ENCODE measurements at places on chromosomes 4 and X.
A peak's percentile ranks its signal among the peaks of the same experiment; 100 is the strongest.

- no peak overlapping the region for H3K27ac ChIP-seq
- no peaks in the 10 kb centered on the region for H3K36me3 ChIP-seq
- no peak for DNase-seq
- H3K27me3 ChIP-seq = no peaks in the 10 kb centered on the region
Measured at GRCh38 chrX:56791456-56791855, 62.4 kb downstream of the NBDY start.

DNA sequence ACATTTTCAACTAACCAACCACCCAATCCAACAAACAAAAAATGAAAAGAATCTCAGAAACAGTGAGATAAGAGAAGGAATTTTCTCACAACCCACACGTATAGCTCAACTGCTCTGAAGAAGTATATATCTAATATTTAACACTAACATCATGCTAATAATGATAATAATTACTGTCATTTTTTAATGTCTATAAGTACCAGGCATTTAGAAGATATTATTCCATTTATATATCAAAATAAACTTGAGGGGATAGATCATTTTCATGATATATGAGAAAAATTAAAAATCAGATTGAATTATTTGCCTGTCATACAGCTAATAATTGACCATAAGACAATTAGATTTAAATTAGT is 4.2 kb upstream of the AFP start:
- H3K4me1 ChIP-seq = no peaks in the 10 kb centered on the region
- no peak overlapping the region for H3K4me3 ChIP-seq

GRCh38 chrX:1496076-1496475 is 40.9 kb downstream of the P2RY8 start:
- no peaks in the 10 kb centered on the region for H3K27me3 ChIP-seq
- peaks cover 5% of the 10 kb centered on the region for H3K36me3 ChIP-seq
- H3K4me3 ChIP-seq = no peak overlapping the region
- H3K27ac ChIP-seq = no peak overlapping the region

GRCh38 chr4:39976945-39977488 is 694 bp downstream of the PDS5A start:
- H3K4me3 ChIP-seq = peak overlapping the region; percentile 78
- DNase-seq = peak; percentile 69
- H3K27ac ChIP-seq = peak overlapping the region; percentile 83
- H3K36me3 ChIP-seq = peaks cover 12% of the 10 kb centered on the region
- peaks cover 29% of the 10 kb centered on the region for H3K4me1 ChIP-seq

DNA sequence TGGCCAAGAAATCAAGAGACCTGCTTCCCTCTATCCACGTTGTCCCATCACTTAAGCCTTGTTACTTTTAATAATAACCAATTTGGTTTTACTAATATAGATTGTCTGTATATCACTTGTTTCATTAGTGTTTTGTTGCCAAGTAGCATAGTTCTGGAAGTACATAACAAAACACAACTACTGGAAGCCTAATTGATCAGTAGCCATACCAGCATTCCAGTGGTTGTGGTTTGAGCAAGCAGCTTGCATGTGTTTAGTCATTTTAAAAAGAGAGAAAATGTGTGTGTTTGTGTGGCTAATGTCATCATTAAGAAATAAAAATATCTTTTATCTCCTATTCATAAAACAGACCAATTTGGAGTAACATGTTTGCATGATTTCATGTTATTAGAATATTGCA is 70.8 kb downstream of the PTPN13 start:
- no peak for DNase-seq
- no peak overlapping the region for H3K4me3 ChIP-seq

GRCh38 chrX:86910602-86911311 is 606.8 kb upstream of the KLHL4 start:
- H3K27me3 ChIP-seq = no peaks in the 10 kb centered on the region
- H3K4me1 ChIP-seq = no peaks in the 10 kb centered on the region
- no peaks in the 10 kb centered on the region for H3K36me3 ChIP-seq
- H3K4me3 ChIP-seq = no peak overlapping the region
- no peak overlapping the region for H3K27ac ChIP-seq
- DNase-seq = no peak

- H3K27me3 ChIP-seq = no peaks in the 10 kb centered on the region
- H3K4me1 ChIP-seq = no peaks in the 10 kb centered on the region
- no peak for DNase-seq
- no peak overlapping the region for H3K27ac ChIP-seq
Measured at GRCh38 chr4:53497487-53498244, 93.6 kb downstream of the LNX1 start.

DNA sequence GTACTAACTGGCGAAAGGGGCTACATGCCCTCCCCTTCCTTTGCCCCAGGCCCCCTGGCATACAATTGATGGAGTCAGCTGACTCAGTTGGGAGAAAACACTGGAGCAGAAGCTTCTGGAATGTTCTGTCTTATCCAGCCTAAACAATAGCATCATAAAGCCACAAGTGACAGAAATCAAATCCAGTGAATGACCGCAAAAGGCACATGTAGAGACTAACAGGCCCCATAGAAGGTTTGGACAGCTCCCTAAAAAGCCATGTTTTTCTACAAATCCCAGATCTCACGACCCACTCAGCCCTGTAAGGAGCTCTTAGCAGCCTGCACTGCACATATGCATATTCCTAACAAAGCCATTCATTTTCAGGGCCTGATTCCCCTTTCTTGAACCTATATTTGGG is 25.1 kb downstream of the SCARB2 start:
- H3K27ac ChIP-seq = no peak overlapping the region
- peaks cover 13% of the 10 kb centered on the region for H3K36me3 ChIP-seq
- H3K4me3 ChIP-seq = no peak overlapping the region
- H3K27me3 ChIP-seq = no peaks in the 10 kb centered on the region

GRCh38 chr4:181018913-181019312 is 1224.3 kb upstream of the TENM3 start:
- no peak overlapping the region for H3K27ac ChIP-seq
- H3K4me3 ChIP-seq = no peak overlapping the region
- no peaks in the 10 kb centered on the region for H3K36me3 ChIP-seq
- H3K27me3 ChIP-seq = no peaks in the 10 kb centered on the region
- no peak for DNase-seq
- no peaks in the 10 kb centered on the region for H3K4me1 ChIP-seq

GRCh38 chr4:6794189-6794588 is 11.7 kb downstream of the KIAA0232 start:
- H3K36me3 ChIP-seq = no peaks in the 10 kb centered on the region
- no peaks in the 10 kb centered on the region for H3K27me3 ChIP-seq
- H3K27ac ChIP-seq = no peak overlapping the region
- H3K4me1 ChIP-seq = peaks cover 15% of the 10 kb centered on the region
- DNase-seq = no peak

- H3K4me1 ChIP-seq = no peaks in the 10 kb centered on the region
- H3K27me3 ChIP-seq = no peaks in the 10 kb centered on the region
- no peak overlapping the region for H3K27ac ChIP-seq
- H3K4me3 ChIP-seq = no peak overlapping the region
- H3K36me3 ChIP-seq = no peaks in the 10 kb centered on the region
Measured at GRCh38 chr4:155566354-155566753, 100.3 kb upstream of the GUCY1A1 start.

DNA sequence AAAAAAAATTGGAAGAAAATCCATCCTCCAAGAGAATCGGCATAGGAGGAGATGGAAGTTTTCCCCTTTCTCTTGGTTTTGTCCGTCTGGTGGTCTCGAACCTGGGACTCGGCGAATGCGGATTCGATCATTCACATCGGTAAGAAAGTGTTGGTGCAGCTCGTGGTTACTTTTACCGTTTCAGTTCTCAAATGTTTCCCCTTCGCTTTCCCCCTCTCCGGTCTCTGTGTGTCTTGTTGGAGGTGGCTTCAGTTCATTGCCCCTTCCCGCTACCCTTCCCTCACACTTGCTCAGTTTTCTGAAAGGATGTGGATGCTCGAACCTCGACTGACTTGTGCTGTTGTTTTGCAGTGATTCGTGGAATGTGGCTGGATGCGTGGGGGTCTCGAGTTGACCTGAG is 840 bp downstream of the GRID2 start:
- H3K27ac ChIP-seq = no peak overlapping the region
- no peaks in the 10 kb centered on the region for H3K36me3 ChIP-seq
- no peaks in the 10 kb centered on the region for H3K4me1 ChIP-seq
- H3K27me3 ChIP-seq = no peaks in the 10 kb centered on the region

DNA sequence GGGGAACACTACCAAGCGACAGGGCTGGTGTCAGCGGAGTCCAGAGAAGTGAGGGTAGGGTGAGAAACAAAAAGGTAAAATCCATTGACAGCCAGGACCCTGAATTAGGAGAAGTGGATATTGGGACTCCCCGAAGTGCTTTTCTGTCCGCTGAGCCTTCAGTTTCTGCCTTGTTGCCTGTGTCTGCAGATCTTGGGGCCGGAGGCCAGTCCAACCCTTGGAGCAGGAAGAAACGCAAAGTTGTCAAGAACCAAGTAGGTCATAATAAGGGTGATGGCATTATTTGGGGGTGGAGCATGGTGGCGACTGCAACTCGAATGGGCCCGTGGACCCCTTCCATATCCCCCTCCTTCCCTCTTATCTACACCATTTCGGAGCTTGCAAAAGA is 1.0 kb downstream of the ARMCX1 start:
- H3K4me1 ChIP-seq = no peaks in the 10 kb centered on the region
- no peak overlapping the region for H3K27ac ChIP-seq
- H3K4me3 ChIP-seq = no peak overlapping the region
- no peaks in the 10 kb centered on the region for H3K27me3 ChIP-seq
- H3K36me3 ChIP-seq = no peaks in the 10 kb centered on the region

DNA sequence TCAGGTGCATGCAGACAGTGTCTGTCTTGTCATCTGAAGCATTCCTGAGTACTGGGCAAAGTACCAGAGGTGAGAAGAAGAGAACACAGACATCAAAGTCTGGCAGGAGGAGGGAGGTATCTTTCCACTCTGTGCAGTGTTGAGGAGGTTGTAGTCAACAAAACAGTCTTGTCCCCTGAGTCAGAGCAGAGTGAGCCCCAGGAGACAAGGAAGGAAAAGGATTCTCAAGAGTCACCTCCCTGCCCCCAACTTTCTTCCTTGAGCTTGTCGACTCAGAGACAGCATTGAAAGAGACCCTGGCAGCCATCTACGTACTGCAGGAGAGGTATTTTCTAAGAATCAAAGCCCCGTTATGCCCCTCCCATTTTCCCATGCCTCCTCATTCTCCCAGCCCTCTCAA is 4.4 kb upstream of the SRPX start:
- H3K27me3 ChIP-seq = no peaks in the 10 kb centered on the region
- no peak overlapping the region for H3K27ac ChIP-seq
- H3K4me3 ChIP-seq = no peak overlapping the region
- no peak for DNase-seq
- H3K36me3 ChIP-seq = no peaks in the 10 kb centered on the region

DNA sequence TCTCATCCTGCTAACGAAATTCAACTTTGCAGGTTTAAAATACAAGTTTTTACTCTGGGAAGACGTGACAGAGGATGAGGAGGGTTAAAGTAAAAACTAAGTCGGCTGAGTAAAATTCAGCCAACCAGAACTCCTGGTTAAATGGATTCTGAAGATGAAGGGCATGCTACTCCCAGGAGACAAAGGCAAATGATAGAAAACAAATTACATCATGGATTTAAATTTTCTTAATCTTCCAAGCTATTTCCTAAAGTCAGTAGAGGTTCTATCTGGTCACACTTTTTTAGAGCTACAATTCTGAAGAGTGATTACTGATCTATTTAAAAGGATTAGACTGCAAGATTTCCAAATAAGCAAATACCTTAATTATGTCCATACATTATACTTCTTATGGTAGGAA is 47.9 kb downstream of the ZNF827 start:
- no peaks in the 10 kb centered on the region for H3K27me3 ChIP-seq
- H3K4me1 ChIP-seq = peaks cover 15% of the 10 kb centered on the region

GRCh38 chr4:125979950-125980349 is 665.2 kb downstream of the FAT4 start:
- H3K4me3 ChIP-seq = no peak overlapping the region
- no peaks in the 10 kb centered on the region for H3K36me3 ChIP-seq
- no peaks in the 10 kb centered on the region for H3K27me3 ChIP-seq
- no peak overlapping the region for H3K27ac ChIP-seq

GRCh38 chrX:80876877-80877276 is 67.2 kb upstream of the BRWD3 start:
- H3K4me3 ChIP-seq = no peak overlapping the region
- no peak for DNase-seq
- no peak overlapping the region for H3K27ac ChIP-seq
- H3K27me3 ChIP-seq = no peaks in the 10 kb centered on the region

GRCh38 chr4:36172656-36173055 is 71.7 kb downstream of the ARAP2 start:
- H3K27me3 ChIP-seq = no peaks in the 10 kb centered on the region
- no peak overlapping the region for H3K27ac ChIP-seq
- no peaks in the 10 kb centered on the region for H3K4me1 ChIP-seq
- DNase-seq = no peak

- no peak overlapping the region for H3K27ac ChIP-seq
- no peaks in the 10 kb centered on the region for H3K36me3 ChIP-seq
- H3K4me3 ChIP-seq = no peak overlapping the region
- no peak for DNase-seq
- H3K4me1 ChIP-seq = no peaks in the 10 kb centered on the region
Measured at GRCh38 chr4:137693641-137694040, 161.3 kb upstream of the PCDH18 start.

DNA sequence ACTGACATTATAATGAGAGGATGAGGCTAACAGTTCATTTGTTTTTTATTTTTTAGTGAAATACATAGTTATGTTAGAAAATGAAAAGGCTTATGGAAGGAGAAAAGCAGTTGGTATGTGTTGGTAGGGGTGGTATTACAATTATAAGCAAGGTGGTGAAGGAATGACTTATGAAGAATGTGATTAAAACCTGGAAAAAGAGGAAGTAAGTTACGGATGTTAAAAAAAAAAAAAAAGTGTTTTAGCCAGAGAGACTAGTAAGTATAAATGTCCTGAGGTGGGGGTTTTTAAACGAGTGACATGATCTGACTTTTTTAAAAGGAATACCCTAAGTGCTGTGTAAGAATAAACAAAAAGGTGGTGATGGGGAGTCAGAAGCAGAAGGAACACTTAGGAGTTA is 206.8 kb downstream of the IL15 start:
- no peak for DNase-seq
- H3K27me3 ChIP-seq = no peaks in the 10 kb centered on the region
- no peak overlapping the region for H3K27ac ChIP-seq
- H3K36me3 ChIP-seq = no peaks in the 10 kb centered on the region

DNA sequence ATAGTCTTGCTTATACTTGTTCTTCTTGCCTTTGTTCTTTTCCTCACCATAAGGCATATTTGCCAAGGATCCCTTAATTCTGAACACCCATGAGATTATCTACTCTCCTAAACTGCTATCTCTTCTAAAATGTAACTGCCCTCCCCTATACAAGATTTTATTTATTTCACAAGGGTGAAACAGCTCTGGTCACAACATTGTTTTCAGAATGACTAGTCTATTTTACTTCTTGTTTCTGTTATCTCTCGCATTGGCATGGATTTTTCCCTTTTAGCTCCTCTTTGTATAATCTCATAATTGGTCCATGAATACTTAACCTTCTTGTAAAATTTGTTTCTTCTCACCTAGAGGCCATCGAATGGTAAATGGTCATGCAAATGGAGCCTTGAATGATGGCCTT is 17.2 kb upstream of the COL25A1 start:
- H3K27ac ChIP-seq = no peak overlapping the region
- no peaks in the 10 kb centered on the region for H3K36me3 ChIP-seq
- H3K4me1 ChIP-seq = no peaks in the 10 kb centered on the region
- no peaks in the 10 kb centered on the region for H3K27me3 ChIP-seq

- peak within 1 kb of the TSS; percentile 55 for H3K4me3 ChIP-seq
- peak; percentile 61 for DNase-seq
- peak within 1 kb of the TSS; percentile 27 for H3K27ac ChIP-seq
- H3K36me3 ChIP-seq = no peaks in the 10 kb centered on the region
- peaks cover 5% of the 10 kb centered on the region for H3K4me1 ChIP-seq
- H3K27me3 ChIP-seq = no peaks in the 10 kb centered on the region
Measured at GRCh38 chr4:83334425-83335241, at the start of gene HPSE. Gene HPSE (minus strand): TSS chr4:83334848. CDS start chr4:83334782, 66 bp downstream.

- no peaks in the 10 kb centered on the region for H3K36me3 ChIP-seq
- H3K4me3 ChIP-seq = peak within 1 kb of the TSS; percentile 61
- no peak for DNase-seq
- H3K27ac ChIP-seq = peak within 1 kb of the TSS; percentile 8
- peaks cover 77% of the 10 kb centered on the region for H3K4me1 ChIP-seq
Measured at GRCh38 chr4:48134081-48134480, at the start of gene TXK. Gene TXK (minus strand): TSS chr4:48134250. CDS start chr4:48134170, 80 bp downstream.
